ENCODE measurements at places on chromosomes 1 and 21.

DNA sequence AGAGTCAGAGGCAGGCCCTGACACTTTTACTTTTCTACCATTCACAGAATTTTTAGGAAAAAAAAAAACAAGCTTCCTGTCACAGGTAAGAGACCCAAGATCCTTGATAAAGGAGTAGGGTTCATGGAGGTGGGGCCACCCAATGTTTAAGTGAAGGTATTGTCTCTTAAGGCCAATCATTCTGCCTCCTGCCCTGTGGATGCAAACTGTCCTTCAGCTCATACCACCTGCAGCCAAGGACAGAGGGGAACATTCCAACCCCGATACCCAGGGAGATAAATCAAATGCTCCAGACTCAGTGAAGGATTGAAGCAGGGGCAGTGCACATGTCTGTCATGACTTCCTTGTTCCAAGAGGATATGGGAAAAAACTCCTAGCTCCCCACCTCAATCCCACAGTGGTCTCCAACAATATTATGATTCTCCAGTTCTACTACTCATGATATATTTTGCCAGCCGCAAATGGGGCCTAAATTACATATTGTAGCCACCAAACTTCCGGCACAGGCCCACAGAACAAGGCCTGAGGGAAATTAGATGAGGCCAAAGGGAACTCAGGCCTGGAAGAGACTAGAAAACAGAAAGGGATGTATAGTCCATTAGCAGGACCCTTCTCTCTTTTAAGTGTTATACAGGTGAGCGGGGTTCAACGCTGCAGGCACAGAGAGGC, 59.5 kb downstream of the TRABD2B start:
- DNase-seq = no peak

DNA sequence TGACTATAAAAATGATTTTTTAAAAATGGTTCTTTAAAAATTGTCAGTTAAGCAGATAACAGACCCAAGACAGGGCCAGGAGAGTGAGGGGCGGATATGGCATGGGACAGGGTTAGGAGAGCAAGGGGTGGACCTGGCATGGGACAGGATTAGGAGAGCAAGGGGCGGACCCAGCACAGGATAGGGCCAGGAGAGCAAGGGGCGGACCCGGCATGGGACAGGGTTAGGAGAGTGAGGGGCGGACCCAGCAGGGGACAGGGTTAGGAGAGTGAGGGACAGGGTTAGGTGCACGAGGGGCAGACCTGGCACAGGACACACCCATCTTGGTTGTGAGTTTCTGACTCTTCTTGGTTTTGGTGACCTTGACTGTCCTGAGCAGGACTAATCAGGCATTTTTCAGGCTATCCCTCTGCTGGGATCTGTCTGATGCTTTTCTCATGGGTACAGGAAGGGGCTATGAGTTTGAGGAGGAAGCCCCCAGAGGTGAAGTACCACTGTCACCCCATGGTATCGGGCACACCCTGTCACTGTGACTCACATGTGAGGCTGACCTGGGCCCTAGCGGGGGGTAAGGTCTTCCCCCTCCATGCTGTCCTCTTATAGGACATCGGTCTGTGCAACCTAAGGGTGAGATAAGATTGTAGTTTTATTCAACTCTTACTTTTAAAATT, 159.0 kb upstream of the COL6A1 start:
- DNase-seq = no peak

DNA sequence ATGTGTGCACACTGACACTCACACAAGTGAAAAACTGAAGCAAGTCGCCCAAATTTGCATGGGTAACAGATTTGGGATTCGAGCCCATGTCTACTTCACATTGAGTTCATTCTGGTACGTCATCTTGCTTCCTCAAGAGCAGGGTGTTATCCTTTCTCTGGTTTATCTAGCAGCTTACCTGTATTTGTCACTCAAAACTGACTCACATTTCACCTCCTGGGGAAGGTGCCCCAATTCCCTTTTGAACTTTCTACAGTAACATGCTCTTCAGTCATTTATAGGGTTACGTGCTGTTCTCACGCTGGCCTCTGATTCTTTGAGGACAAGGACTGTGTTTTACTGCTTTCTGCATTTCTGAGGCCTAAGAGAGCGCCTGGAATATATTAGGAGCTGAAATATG, 162.8 kb downstream of the PDE4B start:
- DNase-seq = no peak

- DNase-seq = no peak
Observed at GRCh38 chr21:26397545-26397944, 175.5 kb downstream of the CYYR1 start.

DNA sequence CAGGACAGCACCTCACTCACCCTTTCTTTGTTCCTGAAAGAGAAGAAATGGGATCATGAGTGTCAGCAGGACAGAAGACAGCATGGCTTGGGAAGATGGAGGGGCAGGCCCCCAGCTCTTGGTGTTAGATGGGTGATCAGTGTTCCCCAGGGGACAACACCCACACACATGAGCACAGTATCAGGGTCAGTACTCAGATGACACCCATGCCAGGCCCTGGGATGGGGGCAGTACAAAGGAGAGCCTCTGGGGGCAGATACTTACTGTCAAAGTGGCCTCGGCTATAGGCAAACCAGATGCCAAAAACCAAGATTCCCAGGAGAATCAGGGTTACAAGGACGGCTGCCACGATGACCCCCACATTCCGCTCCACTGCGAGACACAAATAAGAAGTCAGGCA, 21.6 kb downstream of the F11R start:
- no peak for DNase-seq

All from heart left ventricle (tissue), 16 donors.